NCI-H2107 (cell line): ENCODE measurements at places on chromosomes 13 and 19.

GRCh38 chr13:74230984-74231501 is 96.8 kb upstream of the KLF12 start:
- DNase-seq, result no peak

DNA sequence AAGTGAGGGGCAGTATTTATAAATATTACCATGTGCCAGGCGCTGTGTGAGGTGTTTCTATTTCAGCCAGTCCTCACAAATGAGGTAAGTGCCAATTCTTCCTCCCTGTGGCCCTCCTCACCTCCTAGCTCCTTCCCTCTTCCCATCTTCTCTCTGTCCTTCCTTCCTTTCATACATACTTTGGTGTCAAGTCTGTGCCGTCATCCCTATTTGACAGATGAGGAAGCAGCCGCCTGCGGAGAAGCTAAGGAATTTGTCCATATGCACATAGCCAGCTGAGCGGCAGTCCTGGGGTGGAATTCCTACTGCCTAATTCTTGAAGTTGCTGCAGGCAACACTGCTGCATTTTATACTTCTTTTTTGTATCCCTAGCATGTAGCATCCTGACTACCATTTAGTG is 150.8 kb downstream of the B3GLCT start:
- no peak for DNase-seq

DNA sequence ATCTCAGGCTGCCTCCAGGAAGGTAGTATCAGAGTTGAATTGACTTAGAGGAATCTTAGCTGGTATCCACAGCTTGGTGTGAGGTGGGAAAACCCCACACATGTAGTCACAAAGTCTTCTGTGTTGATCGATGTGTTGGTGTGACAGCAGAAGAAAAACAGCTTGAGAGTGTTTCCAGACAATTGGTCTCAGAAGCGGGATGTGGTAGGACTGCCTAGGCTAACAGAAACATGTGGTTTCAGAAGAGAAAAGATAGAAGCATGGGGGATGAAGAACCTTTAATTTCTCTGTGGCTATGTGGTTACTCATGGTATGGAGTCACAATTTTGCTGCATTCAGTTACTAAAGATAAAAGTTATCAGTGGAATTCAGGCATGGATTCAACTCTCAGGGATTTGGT is 134.7 kb upstream of the SLITRK5 start:
- DNase-seq, result no peak

- no peak for DNase-seq
Measured at GRCh38 chr13:100881291-100881864, 206.8 kb upstream of the TMTC4 start.

DNA sequence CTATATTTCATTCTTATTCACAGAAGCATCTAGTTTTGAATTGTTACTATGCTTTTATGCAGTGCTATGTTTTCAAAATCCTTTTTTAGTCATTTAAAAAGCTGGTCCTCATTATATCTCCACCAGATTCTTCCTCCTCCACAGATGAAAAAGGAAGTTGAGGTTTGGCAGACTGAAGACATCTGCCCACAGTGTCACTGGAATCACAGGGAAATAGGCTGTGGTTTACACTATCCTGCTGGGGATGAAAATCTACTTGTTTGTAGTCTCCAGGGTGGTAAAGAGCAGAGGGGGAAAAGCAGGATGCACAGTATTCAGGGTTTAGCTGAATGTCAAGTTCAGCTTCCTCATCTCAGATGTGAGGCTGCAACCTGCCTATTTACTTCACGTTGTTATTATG is 351.2 kb downstream of the DNAJC15 start:
- no peak for DNase-seq
